ENCODE measurements at places on chromosomes 6 and 20.

- no peak for DNase-seq
Observed at GRCh38 chr6:169671563-169671962, 30.3 kb downstream of the WDR27 start.

- no peak for DNase-seq
Observed at GRCh38 chr6:40555092-40555491, 32.1 kb downstream of the LRFN2 start.

DNA sequence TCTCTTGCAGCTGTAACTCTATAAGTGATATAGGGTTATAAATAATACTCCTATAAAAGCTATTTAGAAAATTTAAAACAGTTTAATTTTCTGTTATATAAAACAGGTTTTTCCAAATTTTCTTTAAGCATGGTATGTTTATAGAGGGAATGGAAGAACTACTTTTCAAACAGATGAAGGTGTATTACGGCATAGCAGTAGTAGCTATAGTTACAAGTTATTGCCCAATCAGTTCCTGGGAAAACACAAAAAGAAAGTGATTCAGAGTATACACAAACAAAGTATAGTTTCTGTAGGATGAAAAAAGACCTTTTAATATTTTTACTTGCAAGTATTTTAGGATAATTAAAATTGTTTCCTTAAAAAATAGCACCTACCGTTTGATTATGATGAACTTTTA is 9.8 kb downstream of the SLC17A5 start:
- no peak for DNase-seq

- no peak for DNase-seq
Observed at GRCh38 chr20:34396408-34396807, 33.3 kb downstream of the ITCH start.

DNA sequence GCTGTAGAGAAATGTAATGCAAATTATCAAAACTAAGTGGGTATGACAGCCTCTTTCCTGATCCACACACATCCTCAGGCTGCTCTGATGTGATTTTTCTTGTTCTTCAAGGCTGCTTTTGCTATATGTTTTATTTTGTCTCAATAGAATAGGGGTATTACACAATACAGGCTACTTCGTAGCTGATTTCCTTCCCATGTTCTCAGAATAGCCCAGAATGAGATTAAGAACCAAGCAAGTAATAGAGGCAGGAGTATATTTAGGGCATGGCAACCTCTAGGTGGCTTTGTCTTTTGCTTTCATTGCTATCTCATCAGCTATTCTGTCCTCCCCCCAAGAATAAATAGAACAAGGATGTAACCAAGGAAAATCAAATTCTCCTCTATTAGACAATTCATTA is 241.8 kb downstream of the ALDH8A1 start:
- DNase-seq = no peak

- DNase-seq = no peak
Observed at GRCh38 chr6:43715056-43715788, 27.6 kb upstream of the MRPS18A start.

Measured in G401 (cell line).